Stomach (tissue), 19 donors: ENCODE measurements at places on chromosomes 12 and 14. TPM values are rescaled to one million over a fixed set of nuclear protein-coding genes. Genes with fewer than 3 reads are reported as not detected.
A peak's percentile ranks its signal among the peaks of the same experiment; 100 is the strongest.

Gene DBX2
- not detected for polyA plus RNA-seq

Gene ABHD12B
- not detected for polyA plus RNA-seq

Gene SLC25A21
- 1.2 TPM for polyA plus RNA-seq

Gene NAV3
- 0.18 TPM for polyA plus RNA-seq

Gene IFNG
- not detected for polyA plus RNA-seq

Gene GPN3
- 21.1 TPM for polyA plus RNA-seq

DNA sequence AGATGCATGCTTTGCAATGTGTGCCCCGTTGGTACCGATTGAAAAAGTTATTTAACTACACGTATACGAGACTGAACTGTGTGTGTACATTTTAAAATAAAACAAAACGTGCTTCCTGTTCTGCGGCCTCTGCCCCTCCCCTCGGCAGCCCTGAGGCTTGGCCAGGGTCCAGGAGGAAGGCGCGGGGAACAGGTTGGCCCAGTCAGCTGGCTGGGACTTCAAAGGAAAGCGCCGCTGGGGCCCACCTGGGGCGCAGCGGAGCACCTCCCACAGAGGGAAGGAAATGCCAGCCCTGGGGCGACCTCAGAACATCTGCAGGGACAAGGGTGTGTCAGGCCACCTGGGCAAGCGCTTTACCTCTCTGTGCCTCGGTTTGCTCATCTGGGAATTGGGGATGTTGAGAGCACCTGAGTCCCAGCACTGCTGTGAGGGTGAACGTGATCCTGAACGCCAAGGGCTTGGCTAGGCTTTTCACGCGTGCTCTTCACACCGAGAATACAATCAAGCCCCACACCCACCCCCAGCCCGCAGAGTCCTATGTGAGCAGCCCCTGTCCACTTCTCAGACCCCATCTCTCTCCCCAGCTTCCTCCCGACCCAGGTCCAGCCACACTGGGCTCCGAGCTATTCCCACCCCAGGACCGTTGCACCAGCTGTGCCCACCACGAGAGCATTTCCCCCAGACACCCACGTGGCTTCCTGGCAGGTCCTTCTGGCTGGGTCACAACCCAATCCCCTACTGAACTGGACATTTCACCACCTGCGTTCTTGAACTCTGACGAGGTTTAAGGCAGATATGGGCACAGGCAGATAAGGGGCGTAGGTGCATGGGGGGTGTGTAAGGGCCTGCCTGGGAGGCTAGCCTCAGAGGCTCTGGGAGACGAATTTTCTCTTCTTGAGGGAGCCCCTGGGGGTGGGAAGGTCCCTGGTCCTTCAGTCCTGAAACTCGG, 41.9 kb upstream of the NCOR2 start:
- DNase-seq = peak; percentile 99
- no peak overlapping the region for H3K4me3 ChIP-seq
- H3K36me3 ChIP-seq = no peaks in the 10 kb centered on the region
- H3K27ac ChIP-seq = peak overlapping the region; percentile 77

DNA sequence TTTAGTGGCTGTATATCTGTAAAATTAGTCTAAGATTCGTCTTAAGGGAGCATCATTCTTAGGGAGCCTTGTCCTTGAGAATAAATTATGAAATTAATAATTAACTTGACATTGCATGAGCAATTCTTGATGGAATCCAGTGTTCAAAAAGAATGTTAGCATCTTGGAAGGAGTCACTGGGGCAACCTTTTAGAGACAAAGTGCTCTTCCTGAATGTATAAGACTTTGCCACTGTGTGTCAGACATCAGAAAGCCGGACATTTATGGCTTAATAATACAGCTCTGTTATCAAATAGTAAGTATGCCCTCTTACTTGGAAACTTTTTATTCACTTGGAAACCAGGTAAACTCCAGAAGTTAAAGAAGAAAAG, 83.3 kb downstream of the CCER1 start:
- no peaks in the 10 kb centered on the region for H3K36me3 ChIP-seq
- H3K27ac ChIP-seq = no peak overlapping the region
- H3K4me1 ChIP-seq = no peaks in the 10 kb centered on the region
- no peaks in the 10 kb centered on the region for H3K27me3 ChIP-seq
- no peak for DNase-seq
- H3K4me3 ChIP-seq = no peak overlapping the region

- no peak overlapping the region for H3K4me3 ChIP-seq
- no peak for DNase-seq
- peaks cover 42% of the 10 kb centered on the region for H3K36me3 ChIP-seq
- H3K27ac ChIP-seq = peak overlapping the region; percentile 60
- peaks cover 66% of the 10 kb centered on the region for H3K4me1 ChIP-seq
Measured at GRCh38 chr12:56721216-56721615, 3.9 kb downstream of the NACA start.

DNA sequence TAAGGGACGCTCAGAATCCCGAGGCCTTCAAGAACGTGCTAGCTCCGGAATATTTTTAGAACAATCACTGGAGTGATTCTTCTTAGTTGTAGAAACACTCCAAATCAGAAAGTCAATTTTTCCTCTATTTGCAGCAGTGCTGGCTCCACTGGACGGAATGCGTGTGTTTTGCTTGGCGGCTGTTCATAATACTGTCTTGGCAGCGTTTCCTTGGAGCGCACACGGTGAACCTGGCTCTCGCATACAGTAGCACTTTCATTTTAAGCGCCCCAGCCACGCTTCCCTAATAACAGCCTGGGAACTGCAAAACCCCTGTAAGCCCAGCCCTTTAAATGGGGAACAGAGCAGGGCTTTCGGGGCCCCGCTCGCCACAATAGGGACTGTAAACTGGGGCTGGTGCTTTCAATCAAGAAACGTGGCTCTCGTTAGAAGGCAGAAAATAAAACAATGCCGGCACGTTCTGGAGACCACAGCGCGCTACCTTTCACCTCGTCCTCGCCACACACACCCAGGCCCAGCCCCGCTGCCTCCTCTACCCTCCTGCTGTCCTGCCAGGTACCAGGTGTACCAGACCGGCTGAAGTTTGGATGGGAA, 79.9 kb downstream of the BCL11B start:
- no peaks in the 10 kb centered on the region for H3K36me3 ChIP-seq
- peak overlapping the region; percentile 39 for H3K4me3 ChIP-seq
- H3K27me3 ChIP-seq = peaks cover 8% of the 10 kb centered on the region

DNA sequence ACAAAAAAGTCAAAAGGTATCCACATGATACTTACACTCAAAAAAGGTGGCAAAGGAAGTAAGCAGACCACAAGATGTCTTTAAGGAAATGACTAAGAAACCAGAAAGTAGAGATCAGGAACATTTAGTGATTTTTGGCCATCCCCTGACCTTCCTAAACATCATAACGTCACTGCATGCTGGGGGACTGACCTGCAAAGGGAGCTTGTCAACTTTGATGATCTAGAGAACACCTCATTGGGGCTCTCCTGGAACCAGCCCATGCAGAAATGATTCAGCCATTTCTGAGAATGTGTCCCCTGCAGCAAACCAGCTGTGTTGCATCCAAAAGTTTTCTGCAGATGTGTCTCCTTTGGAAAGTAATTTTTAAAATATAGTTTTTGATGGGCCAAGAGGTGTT, 152.2 kb upstream of the RASSF8 start:
- H3K4me3 ChIP-seq = no peak overlapping the region
- H3K4me1 ChIP-seq = no peaks in the 10 kb centered on the region
- no peak for DNase-seq
- H3K27me3 ChIP-seq = no peaks in the 10 kb centered on the region

DNA sequence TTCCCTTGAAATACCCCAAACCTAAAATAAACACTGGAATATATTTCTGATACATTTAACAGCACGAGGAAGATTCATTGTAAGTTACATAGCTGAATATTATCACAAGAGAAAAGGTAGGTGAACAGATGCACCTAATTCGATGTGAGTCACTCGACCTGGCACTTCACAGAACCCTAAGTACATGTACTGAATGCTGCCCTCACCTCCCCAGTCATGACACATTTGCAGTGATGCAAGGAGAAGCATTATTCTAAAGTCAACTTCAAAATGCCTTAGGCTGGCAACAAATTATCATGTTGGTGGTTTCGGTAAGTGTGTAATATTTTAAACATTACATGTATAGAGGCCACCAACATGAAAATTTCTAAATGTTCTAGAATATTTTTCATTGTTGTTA, 35.2 kb upstream of the TMTC2 start:
- no peak overlapping the region for H3K4me3 ChIP-seq
- H3K27ac ChIP-seq = no peak overlapping the region
- no peaks in the 10 kb centered on the region for H3K36me3 ChIP-seq
- H3K4me1 ChIP-seq = no peaks in the 10 kb centered on the region
- no peaks in the 10 kb centered on the region for H3K27me3 ChIP-seq

DNA sequence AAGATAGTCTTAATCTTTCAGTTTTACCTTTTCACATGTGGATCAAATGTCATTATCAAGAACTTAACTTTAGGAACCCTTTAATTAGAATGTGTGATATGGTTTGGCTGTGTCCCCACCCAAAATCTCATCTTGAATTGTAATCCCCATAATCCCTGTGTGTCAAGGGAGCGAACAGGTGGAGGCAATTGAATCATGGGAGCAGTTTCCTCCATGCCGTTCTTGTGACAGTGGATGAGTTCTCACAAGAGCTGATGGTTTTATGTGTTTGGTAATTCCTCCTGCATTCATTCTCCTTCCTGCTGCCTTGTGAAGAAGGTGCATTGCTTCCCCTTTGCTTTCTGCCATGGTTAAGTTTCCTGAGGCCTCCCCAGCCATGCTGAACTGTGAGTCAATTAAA, 160.6 kb downstream of the MON2 start:
- no peaks in the 10 kb centered on the region for H3K36me3 ChIP-seq
- H3K27ac ChIP-seq = no peak overlapping the region
- no peak for DNase-seq
- H3K27me3 ChIP-seq = no peaks in the 10 kb centered on the region

- no peaks in the 10 kb centered on the region for H3K4me1 ChIP-seq
- DNase-seq = peak; percentile 36
- no peak overlapping the region for H3K27ac ChIP-seq
- no peak overlapping the region for H3K4me3 ChIP-seq
Measured at GRCh38 chr14:63840981-63841380, 11.8 kb upstream of the SYNE2 start.

DNA sequence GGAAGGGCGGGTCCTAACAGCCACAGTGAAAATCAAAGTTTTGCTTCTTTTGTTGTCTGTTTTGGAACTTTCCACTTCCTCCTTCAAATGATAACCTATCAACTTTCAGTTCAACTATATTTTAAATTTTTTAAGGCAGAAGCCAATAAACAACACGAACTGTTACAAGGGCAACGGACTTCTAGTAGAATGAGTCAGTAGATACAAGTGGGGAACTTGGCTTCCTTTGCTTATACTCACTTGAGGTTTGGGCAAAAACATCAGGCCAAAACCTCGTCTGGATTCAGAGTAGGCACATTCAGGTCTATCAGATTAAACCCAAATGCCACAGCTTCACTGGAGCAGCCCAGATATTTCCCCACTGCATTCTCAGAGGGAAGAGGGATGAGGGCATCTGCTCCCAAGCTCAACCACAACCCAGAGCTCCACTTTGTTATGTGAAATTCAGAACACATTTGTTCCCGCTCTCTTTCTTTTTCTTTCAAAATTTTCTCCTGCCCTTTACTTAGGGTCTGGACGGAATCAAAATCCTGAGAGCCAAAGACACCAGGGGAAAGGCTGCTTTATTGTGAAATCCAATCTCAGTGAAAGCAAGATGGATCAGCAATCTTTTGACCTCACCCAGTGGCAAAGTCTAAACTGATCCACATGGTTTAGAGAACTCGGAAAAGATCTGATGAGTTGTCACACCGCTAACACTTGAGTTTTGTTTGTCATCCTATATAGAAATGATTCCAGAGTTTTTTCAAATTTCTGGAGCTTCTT, 152.5 kb upstream of the BTG1 start:
- H3K36me3 ChIP-seq = no peaks in the 10 kb centered on the region
- H3K27ac ChIP-seq = peak overlapping the region; percentile 59
- H3K27me3 ChIP-seq = no peaks in the 10 kb centered on the region
- H3K4me1 ChIP-seq = no peaks in the 10 kb centered on the region
- no peak overlapping the region for H3K4me3 ChIP-seq

DNA sequence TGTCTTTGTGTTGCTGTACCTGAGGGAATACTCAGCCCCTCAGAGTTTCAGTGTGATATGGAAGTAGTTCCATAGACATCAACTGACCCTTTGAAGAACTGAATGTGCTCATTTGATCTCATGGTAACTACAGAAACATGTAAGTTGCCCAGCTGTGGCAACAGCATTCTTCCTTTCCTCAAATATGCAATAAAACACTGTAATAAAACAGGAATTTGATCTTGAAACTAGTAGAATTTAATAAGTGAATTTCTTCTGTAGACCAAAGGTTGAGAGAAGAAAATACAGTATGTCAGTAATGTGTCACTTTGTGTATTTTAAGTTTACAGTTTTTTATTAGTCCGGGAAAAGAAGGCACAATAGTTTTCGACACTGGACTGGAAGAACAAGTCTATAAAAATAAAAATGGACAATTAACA, 31.9 kb downstream of the KCTD10 start:
- H3K27me3 ChIP-seq = no peaks in the 10 kb centered on the region
- peaks cover 56% of the 10 kb centered on the region for H3K36me3 ChIP-seq
- H3K4me3 ChIP-seq = no peak overlapping the region
- no peak overlapping the region for H3K27ac ChIP-seq
- peaks cover 9% of the 10 kb centered on the region for H3K4me1 ChIP-seq

- H3K36me3 ChIP-seq = no peaks in the 10 kb centered on the region
- H3K4me1 ChIP-seq = peaks cover 7% of the 10 kb centered on the region
- no peaks in the 10 kb centered on the region for H3K27me3 ChIP-seq
- H3K4me3 ChIP-seq = no peak overlapping the region
- H3K27ac ChIP-seq = no peak overlapping the region
- peak; percentile 53 for DNase-seq
Measured at GRCh38 chr14:52977798-52978197, 26.9 kb upstream of the FERMT2 start.

DNA sequence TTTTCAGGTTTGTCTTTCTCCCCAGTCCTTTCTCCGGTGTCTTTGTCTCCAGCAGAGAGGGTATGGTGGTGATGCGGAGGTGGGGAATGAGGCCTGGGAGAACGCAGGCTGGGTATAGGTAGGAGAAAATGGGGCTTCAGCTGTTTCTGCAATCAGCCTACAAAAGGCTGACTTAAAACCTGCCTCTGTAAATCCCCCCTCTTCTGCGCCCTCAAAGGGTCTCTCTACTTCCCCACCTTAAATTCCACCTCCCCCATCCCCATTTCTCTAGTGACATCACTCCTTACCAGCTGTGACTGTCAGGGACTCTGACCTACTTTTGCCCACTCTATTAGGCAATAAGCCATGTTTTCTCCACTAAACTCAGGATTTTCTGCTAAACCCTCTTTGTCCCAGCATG, 8.1 kb upstream of the RIMKLB start:
- H3K4me3 ChIP-seq = no peak overlapping the region
- no peak for DNase-seq
- H3K4me1 ChIP-seq = peaks cover 35% of the 10 kb centered on the region

DNA sequence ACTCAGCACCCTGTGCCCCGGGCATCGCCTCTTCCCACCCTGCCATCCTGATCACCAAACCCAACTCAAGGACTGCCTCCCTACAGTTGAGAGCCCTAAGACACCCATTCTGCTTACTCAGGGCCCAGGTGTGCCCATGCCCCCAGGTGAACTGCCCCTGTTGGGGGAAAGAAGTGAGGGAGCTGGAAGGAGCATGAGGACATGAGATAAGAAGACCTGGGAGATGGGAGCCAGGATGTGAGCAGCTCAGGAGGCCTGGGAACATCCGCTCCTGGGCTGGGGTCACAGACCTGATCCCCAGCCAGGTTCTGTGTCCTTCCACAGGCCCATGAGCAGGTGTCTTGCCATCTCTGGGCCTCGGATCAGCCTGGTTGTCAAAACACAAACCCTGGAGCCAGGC, 6.6 kb downstream of the RAPGEF3 start:
- peaks cover 42% of the 10 kb centered on the region for H3K36me3 ChIP-seq
- H3K4me1 ChIP-seq = peaks cover 54% of the 10 kb centered on the region
- DNase-seq = no peak
- no peak overlapping the region for H3K4me3 ChIP-seq

- no peak overlapping the region for H3K4me3 ChIP-seq
- DNase-seq = no peak
- peak overlapping the region; percentile 9 for H3K27ac ChIP-seq
- no peaks in the 10 kb centered on the region for H3K27me3 ChIP-seq
- H3K36me3 ChIP-seq = no peaks in the 10 kb centered on the region
Measured at GRCh38 chr12:27285403-27285802, 41.3 kb downstream of the STK38L start.
